Stimulated activated naive CD4-positive, alpha-beta T cell (primary cell): ENCODE measurements at places on chromosomes 4 and X.

- DNase-seq, result no peak
Observed at GRCh38 chr4:152572417-152573086, 36.7 kb upstream of the FBXW7 start.

DNA sequence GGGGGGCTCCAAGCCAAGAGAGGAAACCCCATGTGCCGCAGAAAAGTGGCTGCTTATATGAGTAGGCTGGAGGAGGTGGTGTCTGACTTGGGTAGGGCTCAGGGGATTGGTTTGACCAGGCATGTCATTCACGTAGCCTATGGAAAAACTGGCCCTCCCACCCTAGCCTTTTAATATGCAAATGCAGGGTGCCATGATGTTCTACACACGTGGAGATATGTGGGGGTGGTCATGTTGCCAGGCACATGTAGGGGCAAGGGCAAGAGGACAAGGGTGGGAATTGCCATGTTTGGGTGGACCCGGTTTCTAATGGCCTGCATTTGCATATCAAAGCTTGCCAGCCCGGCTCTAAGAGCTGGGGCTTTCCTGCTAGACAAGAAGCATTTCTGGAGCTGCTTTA is 86.9 kb upstream of the SHISA3 start:
- no peak for DNase-seq

- no peak for DNase-seq
Observed at GRCh38 chr4:476501-476900, 22.5 kb downstream of the ZNF721 start.

GRCh38 chrX:9503261-9503660 is 38.4 kb downstream of the TBL1X start:
- no peak for DNase-seq

GRCh38 chr4:72084587-72085011 is 52.8 kb downstream of the NPFFR2 start:
- no peak for DNase-seq

GRCh38 chr4:108270466-108271450 is 102.0 kb upstream of the LEF1 start:
- no peak for DNase-seq

DNA sequence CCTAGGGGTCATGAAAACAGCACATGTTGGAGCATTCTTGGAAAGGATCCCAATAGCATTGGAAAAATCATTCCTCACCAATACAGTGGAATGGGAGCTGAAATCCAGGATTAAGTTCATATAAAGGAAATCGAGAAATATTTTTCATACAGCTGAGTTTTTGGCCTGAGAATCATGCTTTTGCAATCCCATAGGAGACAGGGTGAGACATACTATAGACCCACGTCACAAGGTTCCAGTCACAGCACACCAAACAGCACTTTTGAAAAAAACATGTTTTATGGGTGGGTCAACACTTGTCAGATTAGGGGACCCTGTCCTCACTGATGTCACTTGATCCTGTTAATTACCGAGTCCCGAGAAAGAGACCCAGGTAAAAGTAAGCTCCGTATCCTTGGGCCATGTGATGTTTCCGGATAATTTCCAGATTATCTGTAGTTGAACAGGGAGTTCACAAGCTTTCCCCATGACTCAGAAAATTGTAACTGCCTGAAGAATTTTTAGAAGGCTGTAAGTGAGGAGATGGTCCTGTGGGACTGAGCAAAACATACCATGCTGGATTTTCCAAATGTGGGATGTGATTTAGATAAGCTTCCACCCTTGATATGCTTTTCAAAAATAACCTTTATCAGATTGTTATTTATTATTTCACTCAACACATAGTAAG is 80.9 kb upstream of the TLR3 start:
- no peak for DNase-seq

- no peak for DNase-seq
Observed at GRCh38 chr4:108094131-108094530, 74.6 kb downstream of the LEF1 start.

- DNase-seq, result no peak
Observed at GRCh38 chr4:133096972-133097371, 52.1 kb upstream of the PCDH10 start.

DNA sequence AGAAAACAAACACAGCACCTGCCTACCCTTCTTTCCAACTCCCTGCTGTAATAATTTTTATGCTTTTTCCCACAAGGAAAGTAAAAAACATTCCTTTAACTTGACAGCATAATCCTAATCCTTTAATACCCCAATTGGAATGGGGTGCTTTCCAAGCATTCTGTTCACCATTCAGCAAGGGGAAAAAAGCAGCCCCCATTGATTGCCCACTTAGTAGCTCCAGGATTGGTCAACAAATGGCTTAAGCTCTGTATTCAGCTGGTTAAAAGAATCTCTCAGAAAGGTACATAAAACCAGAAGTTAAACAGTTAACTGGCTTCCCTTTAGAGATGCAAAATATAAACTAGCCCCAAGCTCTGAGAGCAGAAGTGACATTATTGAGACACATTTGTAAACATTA is 194.8 kb upstream of the ATOH1 start:
- no peak for DNase-seq

- no peak for DNase-seq
Observed at GRCh38 chr4:98804403-98804802, 124.5 kb downstream of the EIF4E start.

GRCh38 chr4:119958983-119959382 is 107.7 kb downstream of the MAD2L1 start:
- DNase-seq, result no peak

- no peak for DNase-seq
Observed at GRCh38 chrX:3582451-3582850, 131.0 kb downstream of the PRKX start.

DNA sequence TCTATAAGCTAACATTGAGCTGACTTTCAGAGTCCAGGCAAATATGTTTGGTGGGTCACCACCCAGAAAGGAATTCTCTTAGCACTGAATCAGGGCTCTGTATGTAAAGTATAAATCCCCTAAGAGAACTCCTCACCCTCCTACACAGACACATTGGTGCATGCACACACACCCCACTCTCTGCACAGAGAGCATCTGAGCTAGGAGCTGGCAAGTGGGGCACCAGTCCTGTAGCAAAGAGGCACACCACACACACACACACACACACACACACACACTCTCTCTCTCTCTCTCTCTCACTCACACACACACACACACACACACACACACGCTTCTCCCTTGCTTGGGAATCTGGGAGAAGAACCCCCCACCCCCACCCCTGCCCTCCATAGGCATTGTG is 3.2 kb downstream of the SLITRK2 start:
- no peak for DNase-seq

DNA sequence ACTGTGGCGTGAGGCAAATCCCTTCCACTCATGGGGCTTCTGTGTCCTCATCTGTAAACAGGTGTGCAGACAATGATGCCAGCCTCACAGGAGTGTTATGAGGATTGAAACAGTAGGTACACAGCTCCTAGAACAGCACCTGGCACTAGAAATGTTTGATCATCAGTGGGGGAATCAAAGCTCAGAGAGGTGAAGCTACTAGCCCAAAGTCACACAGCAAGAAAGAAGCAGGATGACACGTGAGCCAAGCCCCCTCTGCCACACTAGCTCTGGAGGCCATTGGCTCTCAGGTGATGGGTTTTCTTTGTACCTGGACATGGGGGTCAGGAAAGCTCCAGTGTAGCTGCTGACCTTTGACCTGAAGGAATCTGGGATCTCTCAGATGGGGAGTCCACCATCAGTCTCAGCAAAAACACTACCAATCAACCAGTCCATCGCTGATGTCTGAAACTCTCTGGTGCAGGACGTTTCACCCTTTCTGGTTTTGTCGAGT is 13.4 kb upstream of the SLC2A9 start:
- DNase-seq, result no peak

- no peak for DNase-seq
Observed at GRCh38 chrX:134075894-134076718, 90.7 kb upstream of the GPC3 start.

GRCh38 chr4:111924696-111925095 is 220.6 kb upstream of the FAM241A start:
- no peak for DNase-seq

- peak; percentile 74 for DNase-seq
Observed at GRCh38 chrX:18390941-18391538, 34.4 kb upstream of the CDKL5 start.

DNA sequence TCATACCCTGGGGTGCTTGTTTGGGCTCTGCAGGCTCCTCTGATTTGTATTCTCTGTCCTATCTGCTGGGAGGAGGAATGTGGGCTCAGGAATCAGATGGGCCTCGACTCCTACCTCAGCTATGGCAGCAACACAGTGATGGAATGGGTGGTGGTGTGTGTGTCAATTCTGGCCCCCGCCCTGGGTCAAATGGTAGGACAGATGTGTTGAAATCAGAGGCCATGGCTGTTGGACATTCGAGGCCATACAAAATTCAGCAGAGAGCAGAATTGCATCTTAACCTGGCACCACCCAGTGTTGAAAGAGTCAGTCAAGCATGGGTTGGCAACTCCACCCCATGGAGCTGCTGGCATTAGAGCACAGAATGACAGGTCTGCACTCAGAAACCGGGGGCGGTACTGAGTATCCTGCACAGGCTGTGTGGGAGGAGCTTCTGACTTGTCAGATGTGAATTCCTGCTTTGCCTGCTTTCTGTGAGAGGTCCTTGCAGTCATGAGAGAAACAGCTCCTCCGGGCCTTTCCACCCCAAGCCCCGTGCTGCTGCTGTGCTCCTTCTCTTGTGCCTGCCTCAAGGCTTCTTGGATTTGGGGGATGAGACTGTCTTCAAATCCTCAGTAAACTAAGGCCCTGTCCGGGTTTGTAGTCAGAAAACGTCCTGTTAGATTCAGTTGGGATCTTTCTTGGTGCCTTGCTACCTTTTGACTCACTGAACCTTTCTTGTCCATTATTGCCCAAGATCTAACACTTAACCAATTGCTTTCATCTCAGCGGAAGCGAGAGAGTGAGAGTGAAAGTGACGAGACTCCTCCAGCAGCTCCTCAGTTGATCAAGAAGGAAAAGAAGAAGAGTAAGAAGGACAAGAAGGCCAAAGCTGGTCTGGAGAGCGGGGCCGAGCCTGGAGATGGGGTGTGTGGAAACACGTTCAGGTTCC is 13.0 kb downstream of the DKC1 start:
- no peak for DNase-seq

GRCh38 chrX:153769865-153770600 is 6.0 kb downstream of the PLXNB3 start:
- no peak for DNase-seq

DNA sequence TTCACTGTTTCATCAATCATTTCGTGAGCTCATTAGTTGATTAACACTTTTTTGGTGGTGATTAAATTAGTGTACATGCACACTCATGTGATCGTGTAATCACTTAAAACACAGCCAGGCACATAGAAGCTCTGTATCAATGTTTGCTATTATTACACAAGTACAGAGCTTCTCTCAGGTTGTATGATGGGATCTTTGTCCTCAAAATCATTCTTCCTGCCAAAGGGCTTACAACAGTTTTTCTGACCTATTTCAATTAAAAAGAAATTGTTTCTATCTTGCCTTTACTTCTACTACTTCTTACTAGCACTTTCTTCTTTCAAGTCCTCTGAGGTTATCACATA is 145.1 kb downstream of the AMELX start:
- DNase-seq, result no peak

DNA sequence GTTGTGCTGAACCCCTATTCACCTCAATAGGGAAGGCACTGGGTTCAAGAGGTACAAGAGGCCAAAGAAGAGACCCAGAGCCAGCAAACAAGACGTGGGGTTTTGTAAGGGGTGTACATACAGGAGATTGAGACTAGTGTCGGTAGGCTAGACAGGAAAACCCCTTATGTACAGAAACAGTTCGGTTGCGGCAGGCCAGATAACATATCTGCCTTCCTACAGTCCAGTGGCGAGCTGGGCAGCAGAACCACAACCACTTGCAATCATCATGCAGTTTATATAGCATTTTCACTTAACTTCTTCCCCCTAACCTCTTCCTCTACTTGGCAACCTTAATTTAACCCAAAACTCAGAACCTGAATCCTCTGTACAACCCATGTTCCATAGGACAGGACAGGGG is 422.2 kb downstream of the PDHA2 start:
- DNase-seq, result no peak

DNA sequence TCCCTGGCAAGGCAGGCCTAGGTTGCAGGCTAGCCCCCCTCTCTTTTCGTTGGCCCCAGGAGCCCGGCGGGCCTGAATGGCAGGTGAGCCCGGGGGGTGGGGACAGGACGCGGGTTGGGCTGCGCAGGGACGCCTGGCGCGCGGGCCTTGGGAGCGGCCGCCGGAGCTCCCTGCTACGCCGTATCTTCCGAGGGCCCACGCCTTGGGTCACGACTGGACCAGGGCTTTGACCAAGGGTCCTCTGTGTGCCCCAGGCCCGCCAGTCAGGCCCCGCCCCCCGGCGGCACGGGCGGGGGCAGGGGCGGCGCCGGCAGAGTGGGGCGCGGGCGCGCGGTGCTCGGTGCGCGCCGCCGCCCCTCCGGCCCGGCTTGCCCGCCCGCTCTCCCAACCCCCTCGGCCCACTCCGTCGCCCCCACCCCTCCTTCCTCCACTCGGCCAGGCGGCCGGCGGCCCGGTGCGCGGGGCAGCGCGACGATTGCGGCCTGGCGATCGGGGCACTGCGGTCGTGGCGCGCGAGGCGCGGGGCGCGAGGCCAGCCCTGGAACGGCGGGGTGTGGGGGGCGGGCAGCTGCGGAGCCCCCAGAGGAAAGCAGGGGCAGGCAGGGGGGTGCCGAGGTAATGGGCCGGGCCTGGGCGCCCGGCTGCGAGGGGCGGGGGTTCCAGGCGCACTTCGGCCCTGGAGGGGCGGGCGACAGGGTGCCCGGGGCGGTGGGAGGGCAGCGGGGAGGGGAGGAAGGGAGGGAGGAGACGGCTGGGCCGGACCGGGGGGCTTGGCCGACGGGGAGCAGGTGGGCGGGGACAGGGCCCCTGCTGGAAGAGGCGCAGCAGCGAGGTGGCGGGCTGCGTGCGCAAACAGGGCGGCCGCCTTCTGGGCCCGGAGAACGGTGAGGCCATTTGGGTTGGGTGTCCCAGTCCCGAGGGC is at the start of gene PRRG3:
TSS of gene PRRG3 (plus strand) at position 798 of the 922 bp plus-strand sequence. CDS start 3,357 bp downstream, outside the sequence.
- no peak for DNase-seq

DNA sequence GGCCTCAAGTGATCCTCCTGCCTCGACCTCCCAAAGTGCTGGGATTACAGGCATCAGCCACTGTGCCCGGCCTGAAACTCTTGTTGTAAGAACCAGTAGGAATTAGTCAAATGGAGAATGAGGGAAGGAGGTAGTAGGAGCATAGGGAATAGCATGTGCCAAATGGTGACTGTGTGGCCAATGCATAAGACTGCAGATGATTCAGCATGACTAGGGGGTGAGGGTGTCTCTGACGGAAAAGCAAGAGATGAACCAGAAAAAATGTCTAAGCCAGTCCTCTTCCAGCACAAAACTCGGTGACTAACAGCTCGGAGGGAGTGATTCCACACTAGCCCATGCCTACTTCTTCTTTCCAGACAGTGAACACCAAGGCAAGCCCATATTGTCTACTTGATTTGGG is 58.2 kb upstream of the DUSP21 start:
- DNase-seq, result no peak

DNA sequence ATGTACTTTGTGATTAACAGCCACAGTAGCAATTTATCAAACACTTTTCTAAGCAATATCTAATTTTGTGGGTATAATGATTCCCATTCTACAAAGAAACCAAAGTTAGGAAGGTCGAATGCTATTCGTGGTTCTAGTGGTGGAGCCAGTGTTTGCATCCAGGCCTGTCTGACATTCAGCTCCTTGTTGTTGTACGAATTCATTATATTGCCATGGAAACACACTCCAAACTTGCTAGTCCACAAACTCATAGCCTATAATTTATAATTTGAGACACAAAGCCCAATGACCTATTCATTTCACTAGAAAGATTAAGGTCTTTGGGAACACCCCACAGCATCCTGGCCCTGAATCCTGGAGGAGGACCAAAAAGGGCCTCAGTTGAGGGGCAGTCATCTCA is 52.0 kb upstream of the FRAS1 start:
- no peak for DNase-seq
